ENCODE measurements at places on chromosomes 11 and 22. TPM values are rescaled to one million over a fixed set of nuclear protein-coding genes. Genes with fewer than 3 reads are reported as not detected.

PLAAT2 gene
- total RNA-seq: 0.31 TPM

KCNK4 gene
- total RNA-seq: not detected

CDC42EP1 gene
- total RNA-seq: 19.7 TPM

OR52H1 gene
- not detected for total RNA-seq

LDHAL6A gene
- not detected for total RNA-seq

GAB4 gene
- not detected for total RNA-seq

EFCAB6 gene
- 3.4 TPM for total RNA-seq

POU2AF3 gene
- 0.21 TPM for total RNA-seq

PANX2 gene
- 1.6 TPM for total RNA-seq

ARVCF gene
- total RNA-seq: 20.0 TPM

CTSW gene
- total RNA-seq: 1.7 TPM

UCP3 gene
- total RNA-seq: 1.9 TPM

ASPHD2 gene
- total RNA-seq: 0.08 TPM

Data from right cardiac atrium (tissue), 5 donors.